Stimulated activated CD8-positive, alpha-beta memory T cell treated with anti-CD3 and anti-CD28 coated beads, Interleukin-15, amount 100 ng/mL, for 4 hours (primary cell): ENCODE measurements at places on chromosomes 11 and 22.

GRCh38 chr11:86571273-86571948 is 101.0 kb downstream of the ME3 start:
- DNase-seq = no peak

DNA sequence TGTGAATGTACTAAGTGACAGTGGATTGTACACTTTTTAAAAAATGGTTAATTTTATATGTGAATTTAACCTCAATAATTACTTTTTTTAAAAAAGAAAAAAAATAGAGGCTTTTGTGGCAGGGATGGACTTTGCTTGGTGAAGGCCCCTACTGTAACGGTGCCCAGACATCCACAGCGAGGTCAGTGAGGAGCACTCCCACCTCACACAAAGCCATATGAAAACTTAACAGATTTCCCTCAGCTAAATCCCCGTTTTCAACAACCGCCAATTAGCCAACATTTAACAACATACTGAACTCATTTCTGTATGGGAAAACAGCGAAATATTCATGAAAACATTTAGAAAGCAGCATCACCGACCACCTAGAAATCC is 642 bp upstream of the C11orf58 start:
- no peak for DNase-seq

GRCh38 chr11:76410851-76411357 is 29.8 kb downstream of the GVQW3 start:
- no peak for DNase-seq

GRCh38 chr22:35782504-35782903 is 64.8 kb downstream of the APOL5 start:
- no peak for DNase-seq

- DNase-seq = no peak
Measured at GRCh38 chr11:113023228-113023627, 62.0 kb downstream of the NCAM1 start.

DNA sequence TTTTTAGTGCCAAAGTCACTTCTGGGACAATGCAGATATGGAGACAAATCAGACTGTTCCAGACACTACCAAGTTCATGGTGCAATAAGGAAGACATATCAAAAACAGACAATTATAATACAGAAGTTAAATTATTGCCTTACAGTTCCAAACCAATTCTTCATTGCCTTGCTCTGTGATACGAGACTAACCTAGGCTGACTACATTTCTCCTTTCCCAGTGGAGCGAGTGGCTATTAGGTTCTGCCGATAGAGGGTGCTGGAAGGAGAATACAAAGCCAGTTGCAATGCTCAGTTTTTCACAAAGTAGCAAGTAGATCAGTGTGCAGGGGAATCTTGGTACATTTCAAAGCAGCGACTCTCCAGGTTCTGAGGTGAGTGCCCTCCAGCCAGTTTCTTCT is 67.8 kb downstream of the FAM168A start:
- DNase-seq = no peak

- no peak for DNase-seq
Measured at GRCh38 chr11:111812211-111812610, 46.0 kb upstream of the PPP2R1B start.

DNA sequence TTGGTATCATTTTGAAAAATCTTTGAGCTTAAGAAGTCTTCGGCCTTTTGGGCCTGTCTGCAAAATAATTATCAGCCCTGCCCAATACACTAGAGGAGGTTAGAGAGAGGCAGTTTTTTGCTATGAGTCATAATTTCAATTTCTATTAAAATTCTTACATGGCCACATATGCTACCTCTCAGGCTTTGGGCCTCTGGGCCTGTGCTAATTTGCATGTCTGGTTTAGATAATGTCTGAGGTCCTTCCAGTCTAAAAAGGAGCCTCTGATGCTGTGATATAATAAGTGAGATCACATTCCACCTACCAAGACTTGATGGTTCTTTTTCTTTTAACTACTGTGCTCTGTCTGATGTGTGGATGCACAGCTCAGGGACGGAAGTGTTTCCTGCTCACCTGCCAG is 70.8 kb downstream of the KCNJ1 start:
- DNase-seq = no peak

DNA sequence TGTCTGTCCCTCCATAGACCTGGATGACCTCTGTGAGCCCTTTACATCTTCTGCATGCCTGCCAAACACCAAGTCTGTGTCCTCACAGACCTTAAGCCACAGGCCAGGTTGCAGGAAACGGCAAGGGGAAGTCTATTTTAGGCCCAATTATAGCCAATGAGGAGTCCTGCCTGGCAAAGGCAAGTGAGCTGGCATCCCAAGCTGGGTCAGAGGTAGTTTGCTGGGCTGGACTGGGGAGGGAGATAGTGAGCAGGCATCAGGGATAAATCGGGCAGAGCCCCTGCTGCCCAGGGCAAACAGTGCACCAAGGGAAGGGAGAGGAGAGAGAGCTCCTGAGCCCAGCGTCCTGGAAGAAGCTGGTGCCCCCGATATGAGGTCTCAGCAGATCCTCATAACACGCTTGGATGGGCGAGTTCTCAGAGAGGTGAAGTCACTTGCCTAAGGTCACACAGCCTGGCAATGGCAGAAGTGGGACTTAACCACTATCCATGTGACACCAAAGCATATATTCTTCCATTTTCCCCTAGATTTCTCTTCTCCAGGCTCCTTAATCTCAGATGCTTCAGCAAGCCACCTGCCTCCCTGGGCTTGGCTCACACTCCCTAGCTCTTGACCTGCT is 3.7 kb upstream of the RELT start:
- no peak for DNase-seq

DNA sequence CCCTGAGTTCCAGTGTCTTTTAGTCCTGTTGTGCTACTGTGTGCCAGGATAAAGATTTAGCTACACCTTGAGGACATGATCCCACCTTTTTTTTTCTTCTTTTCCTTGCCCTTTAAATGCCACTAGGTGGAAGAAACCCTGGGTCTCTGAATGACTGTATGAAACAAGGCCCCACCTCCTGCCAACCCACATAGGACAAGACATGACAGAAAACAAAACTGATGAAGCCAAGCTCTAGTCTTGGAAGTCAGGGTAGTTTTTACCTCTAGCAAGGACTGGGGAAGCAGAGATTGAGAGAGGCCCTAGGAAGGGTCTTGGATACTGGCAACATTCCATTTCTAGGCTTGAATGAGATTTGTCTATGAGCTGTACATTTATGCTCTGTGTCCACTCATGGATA is 410.7 kb downstream of the MIAT start:
- DNase-seq = no peak

DNA sequence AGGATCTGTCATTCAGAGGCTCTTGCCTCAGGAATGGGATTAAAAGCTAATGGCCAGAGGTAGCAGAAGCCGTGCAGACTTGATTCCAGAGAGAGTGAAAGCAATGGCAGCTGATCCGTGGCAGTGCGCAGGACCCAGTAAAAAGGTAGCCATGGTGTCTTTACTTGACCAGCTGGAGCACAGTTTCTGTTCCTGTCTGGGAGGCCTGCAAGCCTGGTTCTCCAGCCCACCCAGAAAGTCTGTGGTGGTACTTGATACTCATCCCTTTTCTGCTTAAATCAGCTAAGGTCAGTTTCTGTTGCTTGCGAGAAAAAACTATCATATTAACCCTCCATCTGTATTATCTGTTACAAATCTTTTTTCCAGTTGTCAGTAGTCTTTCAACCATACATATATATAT is 86.7 kb downstream of the RPS6KA4 start:
- DNase-seq = no peak

DNA sequence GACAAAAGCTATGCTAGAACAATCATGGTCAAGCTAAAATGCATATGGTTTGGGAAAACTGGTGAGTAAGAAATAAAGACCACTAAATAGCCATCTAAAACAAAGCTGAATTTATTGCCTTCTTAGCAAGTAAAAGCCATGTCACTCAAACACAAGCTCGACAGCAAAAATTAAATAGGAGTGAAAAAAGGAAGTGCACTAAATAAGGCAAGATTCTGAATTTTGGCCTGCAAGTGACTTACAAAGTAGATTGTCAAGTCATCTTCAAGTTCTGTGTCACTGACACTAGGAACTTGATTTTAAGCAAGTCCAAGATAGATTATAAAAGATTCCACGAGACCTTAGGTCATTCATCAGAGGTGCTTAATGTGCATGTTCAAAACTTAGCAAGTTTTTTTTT is 27.4 kb downstream of the TUG1 start:
- no peak for DNase-seq

- no peak for DNase-seq
Measured at GRCh38 chr11:88886796-88887195, 179.0 kb downstream of the GRM5 start.

DNA sequence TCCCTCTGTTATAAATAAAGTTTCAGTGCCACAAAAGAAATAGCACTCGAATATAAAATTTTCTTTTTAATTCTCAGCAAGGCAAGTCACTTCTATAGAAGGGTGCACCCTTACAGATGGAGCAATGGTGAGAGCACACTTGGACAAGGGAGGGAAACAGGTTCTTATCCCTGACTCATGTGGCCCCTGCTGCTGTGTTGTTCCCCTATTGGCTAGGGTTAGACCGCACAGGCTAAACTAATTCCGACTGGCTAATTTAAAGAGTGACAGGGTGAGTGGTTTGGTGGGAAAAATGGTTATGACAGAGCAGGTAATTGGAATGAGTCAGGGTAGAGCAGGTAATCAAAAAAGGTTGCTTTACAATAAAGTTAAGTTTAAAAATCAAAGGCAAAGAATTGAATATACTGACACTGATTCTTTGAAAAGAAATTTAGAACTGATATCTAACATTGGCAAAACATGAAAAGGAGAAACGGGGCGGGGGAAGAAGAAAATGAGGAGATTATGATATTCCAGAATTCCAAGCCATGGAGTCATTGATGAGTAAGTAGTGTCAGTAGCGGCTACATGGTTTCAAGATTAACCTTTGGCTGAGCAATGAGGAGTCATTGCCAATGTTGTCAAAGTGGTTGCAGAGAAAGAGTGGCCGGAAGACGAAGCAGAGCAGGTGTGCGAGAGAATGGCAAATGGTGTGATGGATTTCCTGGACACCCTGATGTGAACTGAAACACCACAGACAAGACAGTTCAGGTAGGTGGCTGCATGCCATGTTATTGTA is 48.4 kb upstream of the MRGPRX1 start:
- no peak for DNase-seq

GRCh38 chr11:107439586-107440167 is 17.9 kb downstream of the CWF19L2 start:
- DNase-seq = no peak

DNA sequence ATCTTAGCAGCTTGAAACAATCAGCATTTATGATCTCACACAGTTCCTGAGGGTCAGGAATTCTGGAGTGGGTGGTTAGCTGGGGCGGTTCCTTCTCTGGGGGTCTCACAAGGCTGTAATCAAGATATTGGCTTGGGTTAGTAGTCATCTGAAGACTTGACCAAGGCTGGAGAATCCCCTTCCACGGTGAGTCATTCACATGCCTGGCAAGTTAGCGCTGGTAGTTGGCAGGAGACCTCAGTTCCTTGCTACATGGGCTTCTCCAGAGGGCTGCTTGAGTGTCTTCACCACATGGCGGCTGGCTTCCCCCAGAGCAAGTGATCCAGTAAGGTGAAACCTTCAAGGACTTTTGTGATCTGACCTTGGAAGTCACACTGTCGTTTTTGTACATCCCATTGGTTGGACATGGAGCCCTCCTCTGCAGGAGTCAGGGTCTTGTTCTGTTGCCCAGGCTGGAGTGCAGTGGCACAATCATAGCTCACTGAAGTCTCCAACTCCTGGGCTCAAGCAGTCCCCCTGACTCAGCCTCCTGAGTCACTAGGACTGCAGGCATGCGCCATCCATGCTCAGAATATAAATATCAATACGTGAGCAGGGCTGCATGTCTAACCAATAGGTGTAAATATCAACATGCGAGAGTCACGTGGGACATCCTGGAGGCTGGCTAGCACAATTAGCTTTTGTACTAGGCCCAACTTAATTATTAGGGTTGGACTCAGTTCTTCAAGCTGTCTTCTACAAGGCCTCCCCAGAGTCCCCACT is 7.2 kb upstream of the NIPSNAP1 start:
- no peak for DNase-seq

- no peak for DNase-seq
Measured at GRCh38 chr22:44291265-44291664, 21.5 kb downstream of the SHISAL1 start.

DNA sequence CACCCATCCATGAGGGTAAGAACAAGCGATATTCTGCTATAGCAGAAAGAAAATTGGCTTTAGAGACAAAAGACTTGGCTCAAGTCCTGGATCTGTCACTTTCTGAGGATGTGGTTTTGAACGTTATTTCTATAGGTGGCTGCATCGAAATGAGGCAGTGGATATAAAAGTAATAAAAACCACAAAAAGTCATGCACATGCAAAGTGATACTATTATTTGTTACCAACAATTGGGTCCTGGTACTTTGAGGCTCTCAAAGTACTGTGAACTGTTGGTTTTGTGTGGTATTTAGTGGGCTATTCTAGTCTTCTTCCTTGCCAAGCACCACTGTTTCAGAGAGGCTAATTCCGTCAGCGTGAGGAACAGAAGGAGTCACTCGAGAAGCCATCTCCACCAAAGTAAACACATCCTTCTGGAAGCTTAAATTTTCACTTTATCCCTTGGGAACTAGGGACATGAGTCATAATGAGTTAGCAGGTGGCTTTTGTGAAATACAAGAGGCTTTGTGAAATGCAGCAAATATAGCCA is 13.1 kb downstream of the UBASH3B start:
- DNase-seq = no peak

- no peak for DNase-seq
Measured at GRCh38 chr22:48669986-48670716, 1157.5 kb downstream of the BRD1 start.

- DNase-seq = no peak
Measured at GRCh38 chr11:12140186-12140793, 29.9 kb downstream of the MICAL2 start.

DNA sequence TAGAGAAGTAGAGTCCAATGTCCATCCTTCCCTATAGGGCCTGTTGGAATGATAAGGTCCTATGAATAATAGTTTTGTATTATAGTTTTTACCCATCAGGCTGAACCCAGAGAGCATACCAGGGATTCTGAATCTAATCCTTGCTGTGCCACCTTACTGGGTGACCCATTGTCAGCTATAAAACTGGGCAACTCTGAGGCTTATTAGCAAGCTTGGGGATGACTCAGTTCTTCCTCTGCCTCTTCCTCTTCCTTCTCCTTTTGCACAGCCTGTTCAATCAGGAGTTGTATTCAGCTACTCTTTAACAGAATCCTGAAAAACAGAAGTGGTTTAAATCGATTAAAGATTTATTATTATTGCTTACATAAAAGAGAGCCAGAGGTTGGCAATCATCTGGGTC is 8.9 kb downstream of the HEPHL1 start:
- DNase-seq = no peak
